ENCODE measurements at places on chromosomes 3 and 15.

DNA sequence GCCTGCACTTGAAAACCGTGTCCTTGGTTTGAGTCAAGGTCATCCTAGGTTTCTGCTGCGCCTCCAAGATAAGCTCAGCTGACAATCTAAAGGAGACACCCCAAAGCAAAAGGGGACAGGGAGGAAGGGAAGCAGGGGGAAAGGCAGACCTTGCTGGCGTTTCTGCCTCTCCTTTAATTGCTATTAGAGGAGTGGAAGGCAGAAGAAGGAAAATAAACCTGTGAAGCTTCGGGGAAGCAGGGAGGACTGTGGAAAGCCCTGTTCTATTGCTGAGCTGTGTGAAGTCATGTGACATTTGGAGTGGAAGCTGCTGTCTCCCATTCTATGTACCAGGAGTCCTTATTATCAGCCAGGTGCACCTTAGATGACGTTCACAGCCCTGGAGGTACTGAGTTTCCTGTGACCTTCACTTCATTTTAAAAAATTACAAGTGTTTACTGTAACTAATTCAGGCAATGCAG lies 21.5 kb upstream of the CHD2 start:
- DNase-seq = no peak

DNA sequence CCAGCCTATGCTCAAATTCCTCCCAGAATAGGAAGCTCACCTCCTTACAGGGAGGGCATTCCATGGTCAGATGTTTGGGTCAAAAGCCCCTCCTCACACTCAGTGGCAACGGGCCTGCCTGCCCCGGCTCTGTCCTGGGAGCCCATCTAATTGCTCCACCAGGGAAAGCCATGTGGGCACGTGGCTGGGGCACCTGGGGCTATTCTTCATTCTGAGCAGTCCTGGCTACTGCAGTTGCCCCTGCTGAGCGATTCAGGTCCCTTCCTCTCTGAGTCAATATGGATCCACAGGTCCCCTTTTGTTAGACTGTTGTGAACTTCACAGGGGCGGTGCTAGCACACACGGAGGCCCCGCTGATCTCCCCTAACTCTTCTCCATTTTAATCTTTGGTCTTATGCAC lies 39.4 kb downstream of the TPRA1 start:
- no peak for DNase-seq

DNA sequence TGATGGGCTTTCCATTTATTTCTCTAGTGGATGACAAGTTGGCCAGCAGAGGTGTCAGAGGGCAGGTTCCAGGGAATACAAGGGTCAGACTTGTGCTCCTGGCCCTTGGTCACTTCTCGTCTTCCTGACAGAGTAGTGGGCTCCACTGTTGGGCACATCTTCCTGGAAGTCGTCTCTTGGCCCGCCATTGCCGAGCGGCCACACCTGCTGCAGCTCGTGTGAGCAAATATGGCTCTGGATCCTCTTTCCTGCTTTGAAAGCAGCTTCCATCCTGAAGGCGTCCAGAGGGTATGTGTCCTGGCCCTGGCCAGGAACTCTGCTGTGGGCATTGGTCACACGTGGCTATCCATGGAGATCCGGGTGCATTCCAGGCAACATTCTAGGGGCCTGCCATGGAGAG lies 100.2 kb downstream of the SNRPN start:
- DNase-seq = no peak

GRCh38 chr3:71629711-71630110 lies 46.2 kb upstream of the FOXP1 start:
- no peak for DNase-seq

DNA sequence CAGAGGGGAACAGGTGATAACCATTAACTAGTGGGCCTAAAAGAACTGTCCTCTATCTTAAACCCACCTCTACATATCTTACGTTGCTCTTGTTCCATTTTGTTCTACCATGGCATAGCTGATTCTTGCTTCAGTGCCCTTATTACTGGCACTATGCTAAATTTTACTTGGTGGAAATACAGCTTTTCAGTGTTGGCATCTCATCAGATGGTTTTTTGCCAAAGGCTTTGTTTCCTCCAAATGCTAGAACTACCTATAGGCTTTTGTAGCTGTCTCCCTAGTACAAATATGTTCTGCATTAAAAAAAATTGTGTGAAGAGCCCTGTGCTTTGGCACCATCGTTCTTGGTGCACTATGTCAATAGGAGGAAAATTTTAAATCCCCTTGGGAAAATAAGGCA lies 145.0 kb upstream of the ZBTB20 start:
- DNase-seq = no peak

DNA sequence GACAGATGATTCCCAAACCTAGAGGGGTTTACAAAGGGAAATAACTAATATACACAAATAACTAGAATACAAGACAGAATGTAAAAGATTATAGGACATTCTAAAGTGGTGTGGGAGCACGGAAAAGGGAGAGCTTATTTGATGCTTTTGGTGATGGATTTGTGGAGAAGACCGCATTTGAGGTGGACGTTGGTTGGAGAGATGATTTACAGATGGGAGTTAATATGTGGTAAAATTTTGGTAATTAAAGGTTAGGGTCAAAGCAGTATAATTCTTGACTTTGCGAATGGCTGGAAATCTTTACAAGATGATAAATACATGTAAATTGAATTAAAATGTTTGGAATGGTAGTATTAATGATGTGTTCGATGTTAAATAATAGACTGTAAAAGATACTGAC lies 1.2 kb downstream of the KNL1 start:
- no peak for DNase-seq

DNA sequence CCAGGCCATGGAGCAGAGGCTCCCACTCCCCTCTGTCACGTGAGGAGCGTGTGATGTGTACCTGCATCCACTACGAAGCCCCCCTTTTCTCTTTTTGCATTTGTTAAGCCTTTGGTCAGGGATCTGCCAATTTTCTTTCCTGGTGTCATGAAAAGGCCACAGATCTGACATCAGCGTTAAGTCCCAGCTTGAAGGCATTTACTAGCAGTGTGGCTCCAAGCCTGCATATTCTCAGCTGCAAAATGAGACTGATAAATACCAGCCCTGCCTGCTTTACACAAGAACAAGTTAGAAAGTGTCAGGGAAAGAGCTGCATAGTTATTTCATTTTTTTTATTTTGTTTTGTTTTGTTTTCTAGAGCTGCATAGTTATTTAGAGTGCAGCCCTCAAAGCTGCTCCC lies 2.3 kb upstream of the ANKRD63 start:
- no peak for DNase-seq

GRCh38 chr15:29093065-29093435 lies 176.6 kb downstream of the NSMCE3 start:
- no peak for DNase-seq

DNA sequence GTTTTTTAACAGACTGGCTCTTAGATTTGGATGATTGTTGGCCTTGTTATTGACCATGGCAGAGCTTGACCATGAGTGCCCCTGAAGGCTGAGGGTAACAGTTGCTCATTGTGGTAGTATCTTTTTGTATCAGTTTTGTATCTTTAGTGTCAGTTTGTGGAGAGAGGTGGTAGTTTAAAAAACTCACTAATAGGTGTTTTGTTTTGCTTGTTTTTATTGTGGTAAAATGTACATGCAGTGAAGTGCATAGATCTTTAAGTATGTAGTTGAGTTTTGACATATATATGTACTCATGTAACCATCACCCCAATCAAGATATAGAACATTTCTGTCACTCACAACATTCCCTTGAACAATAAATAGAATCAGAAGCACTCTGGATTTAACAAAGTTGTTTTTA lies 9.8 kb downstream of the GMPS start:
- DNase-seq = no peak

DNA sequence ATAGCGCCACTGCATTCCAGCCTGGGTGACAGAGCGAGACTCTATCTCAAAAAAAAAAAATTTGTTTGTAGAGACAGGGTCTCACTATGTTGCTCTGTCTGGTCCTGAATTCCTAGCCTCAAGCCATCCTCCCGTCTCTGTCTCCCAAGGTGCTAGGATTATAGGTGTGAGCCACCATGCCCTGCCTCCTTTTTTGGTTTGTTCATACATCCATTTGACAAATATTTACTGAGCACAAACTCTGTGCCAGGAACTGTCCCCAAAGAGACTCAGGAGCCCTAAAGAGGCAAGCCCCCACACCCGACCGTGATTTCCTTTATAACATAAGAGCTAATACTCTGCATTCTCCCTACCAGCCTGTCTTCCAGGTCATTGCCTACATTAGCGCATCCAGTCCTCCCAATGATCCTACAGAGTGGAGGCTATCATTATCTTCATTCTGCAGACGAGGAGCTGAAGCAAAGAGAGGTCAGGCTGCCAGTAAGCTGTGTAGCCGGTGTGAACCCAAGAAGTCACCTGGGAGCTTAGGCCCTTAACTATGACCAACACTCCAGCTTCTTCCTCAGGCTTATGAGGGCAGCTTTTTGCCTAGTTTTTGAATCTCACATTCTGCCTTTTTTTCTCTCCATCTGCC lies 6.3 kb upstream of the PXK start:
- no peak for DNase-seq

DNA sequence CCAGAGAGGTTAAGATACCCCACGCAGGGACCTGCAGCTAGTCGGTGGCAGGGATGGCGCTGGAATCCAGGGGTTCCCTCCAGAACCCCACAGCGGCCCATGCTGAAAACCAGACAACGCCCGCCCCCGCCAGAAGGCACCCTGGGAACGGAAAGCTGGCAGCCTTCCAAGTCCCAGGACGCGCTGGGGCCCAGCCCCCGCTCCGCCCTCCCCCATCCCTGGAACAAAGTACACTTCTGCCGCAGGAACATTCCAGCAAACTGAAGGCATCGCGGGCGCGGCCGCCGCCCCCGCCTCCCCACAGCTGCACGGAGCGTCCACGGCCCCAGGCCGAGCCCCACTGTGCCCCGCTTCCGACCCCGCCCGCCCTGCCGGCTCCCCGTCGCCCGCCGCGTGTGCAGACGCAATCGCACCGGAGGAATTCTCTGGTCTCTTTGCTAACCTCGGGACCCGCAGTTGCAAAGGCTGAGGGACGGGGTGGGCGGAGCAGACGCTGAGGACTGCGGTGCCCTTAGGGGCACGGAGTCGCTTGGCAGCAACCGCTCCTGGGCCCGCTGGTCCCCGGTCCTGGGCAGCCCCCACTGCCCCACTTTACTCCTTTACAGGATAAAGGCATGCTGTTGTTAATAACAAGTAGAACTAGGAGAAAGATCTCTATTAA lies 44.8 kb upstream of the RNU6-1 start:
- peak; percentile 65 for DNase-seq

All from left renal pelvis (tissue), 4 donors.